ENCODE measurements at places on chromosomes 3 and 15. TPM values are rescaled to one million over a fixed set of nuclear protein-coding genes. Genes with fewer than 3 reads are reported as not detected.

Gene TMCO5A
- total RNA-seq: not detected

Gene LNP1
- total RNA-seq: 0.70 TPM

Gene CAMKV
- not detected for total RNA-seq

Gene PLCL2
- 36.3 TPM for total RNA-seq

Gene SLC28A2
- total RNA-seq: not detected
